ENCODE measurements at places on chromosomes 6 and 20.

GRCh38 chr6:43979525-43979924, 147.7 kb downstream of the MRPL14 start:
- no peak for DNase-seq

- DNase-seq = no peak
These were observed 353.1 kb downstream of the LAMA2 start for GRCh38 chr6:129236001-129236517.

GRCh38 chr6:26476896-26477295, 19.1 kb downstream of the BTN2A1 start:
- DNase-seq = no peak

DNA sequence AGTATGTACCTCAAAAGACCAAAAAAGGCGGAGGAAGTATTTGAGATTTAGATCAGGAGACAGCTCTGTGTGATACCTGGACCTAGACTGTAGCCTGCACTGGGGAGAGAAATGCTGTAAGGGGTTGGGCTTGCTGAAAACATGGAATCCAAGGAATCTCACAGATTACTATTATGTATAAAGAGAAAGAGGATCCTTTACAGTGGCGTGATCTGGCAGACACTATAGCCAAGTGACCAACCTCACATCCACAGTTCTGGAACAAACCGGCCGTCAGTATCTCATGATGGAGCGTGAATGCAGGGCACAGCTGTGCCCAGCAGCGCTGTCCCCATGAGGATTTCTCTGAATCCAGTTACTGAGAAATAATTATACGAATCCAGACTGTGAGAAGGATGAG, 12.3 kb downstream of the DDX27 start:
- DNase-seq = no peak

DNA sequence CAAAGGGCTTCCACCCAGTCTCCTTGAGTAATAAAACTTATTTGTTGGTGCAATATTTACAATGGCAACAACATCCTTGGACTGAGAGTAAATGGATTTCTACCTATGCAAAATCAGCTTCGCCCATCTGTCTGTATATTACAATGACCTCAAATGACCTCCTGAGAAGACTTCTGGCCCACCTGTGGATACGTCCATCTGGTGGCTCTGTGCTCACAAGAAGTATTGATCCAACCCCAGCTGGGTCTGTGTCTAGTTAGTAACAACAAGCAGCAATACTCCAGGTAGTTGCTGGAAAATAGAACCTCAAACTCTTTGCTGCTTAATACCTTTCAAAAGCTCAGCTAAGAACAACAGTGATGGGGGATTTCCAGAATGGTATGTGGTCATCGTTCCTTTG, 34.7 kb upstream of the GSTA4 start:
- DNase-seq = no peak

GRCh38 chr20:45621593-45621992, 7.9 kb upstream of the WFDC10A start:
- no peak for DNase-seq

GRCh38 chr6:72078096-72078495, 191.7 kb downstream of the RIMS1 start:
- no peak for DNase-seq

DNA sequence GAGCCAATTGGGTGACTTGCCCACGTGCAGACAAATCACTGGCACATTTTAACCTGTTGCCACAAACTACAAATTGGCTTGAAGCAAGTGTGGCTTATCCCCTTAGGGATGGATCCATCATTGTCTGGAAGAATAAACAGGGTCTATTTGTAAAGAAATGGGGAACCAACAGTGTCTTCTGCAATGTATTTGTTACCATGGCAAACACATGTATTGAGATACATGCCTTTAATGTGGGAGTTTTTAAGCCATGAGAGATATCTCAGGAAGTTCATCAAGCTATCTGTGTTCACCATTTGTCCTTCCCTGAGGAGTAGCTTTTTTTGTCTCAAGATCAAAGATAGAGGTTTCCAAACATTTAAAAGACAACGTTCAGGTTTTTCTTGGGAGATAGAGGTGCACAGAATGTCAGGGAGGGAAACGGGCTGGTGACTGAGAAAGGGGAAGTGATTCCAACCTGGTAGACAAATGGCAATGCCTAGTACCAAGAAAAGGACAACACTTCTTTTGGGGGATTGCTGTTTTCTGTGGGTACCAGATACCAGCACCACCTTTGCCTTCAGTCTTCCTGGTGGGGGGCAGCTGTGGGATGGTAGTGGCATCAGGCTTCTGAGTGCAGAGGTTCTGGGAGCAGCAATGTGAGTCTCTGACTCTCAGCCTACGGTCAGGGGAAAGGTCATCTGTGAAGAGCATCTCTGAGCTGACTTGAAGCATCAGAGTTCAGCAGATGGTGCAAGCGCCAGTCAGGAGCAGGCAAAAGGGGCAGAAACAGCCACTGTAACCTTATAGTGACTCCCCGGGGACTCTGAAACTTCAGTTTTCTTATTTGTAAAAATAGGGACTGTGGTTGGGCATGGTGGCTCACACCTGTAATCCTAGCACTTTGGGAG, 20.1 kb upstream of the BCAS1 start:
- DNase-seq = no peak

DNA sequence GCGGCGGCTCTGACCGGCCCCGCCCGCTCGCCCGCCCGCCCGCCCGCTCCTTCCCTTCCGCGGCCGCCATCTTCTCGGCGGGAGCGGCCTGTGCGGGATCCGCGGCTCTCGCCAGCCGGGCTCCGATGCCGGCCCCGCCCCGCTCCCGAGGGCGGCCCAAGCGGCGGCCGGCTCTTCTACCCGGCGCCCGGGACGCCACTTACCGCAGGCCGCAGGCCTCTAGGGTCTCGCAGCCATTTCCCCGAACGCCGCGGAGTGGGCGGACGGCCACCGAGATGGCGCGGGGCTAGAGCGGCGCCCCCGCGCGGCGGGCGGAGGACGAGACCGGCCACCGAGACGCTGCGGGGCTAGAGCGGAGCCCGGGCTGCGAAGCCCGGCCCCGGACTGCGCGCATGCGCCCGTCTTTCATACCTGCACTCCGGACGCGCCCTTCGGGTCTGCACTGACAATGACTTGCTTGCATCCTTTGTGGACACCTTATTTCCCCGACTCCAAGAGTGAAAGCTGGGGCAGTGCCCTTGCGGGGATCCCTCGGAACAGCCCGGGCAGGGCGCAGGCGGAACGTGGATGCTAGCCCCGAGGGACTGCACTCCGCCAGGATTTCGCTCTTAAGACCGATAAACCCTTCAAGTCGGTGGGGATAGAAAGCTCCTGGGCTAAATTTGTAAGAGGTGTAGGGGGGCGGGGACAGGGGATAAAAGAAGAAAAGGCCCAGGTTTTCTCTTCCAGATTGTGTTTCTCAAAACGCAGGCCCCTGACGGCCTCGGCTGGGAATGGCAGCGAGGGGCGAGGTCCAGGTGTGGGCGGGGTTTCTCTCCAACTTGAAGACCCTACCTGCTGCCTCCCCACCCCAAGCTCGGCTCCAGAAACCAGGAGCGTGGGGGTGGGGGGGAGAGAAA, at the start of gene DIDO1:
DIDO1 (minus strand) TSS at position 277 of the 899 bp plus-strand sequence.
- DNase-seq = no peak

DNA sequence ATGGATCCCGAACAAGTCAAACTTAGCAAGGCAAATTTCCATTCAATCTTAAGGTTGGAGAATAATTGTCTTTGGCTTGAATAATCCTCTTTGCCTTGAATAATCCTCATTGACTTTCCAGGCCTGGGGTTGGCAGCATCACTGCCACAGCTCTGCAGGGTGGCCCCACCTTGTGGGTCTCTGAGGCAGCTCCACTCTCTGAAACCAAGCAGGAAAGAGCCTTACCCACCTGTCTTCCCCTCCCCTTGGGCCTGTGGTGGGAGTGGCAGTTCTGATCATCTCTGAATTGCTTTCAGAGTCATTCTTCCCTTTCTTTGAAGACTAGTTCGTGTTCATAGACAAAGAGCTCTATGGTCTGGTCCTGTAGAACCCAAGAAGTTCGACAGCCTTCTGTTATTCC, 47.5 kb downstream of the KCNQ5 start:
- no peak for DNase-seq

DNA sequence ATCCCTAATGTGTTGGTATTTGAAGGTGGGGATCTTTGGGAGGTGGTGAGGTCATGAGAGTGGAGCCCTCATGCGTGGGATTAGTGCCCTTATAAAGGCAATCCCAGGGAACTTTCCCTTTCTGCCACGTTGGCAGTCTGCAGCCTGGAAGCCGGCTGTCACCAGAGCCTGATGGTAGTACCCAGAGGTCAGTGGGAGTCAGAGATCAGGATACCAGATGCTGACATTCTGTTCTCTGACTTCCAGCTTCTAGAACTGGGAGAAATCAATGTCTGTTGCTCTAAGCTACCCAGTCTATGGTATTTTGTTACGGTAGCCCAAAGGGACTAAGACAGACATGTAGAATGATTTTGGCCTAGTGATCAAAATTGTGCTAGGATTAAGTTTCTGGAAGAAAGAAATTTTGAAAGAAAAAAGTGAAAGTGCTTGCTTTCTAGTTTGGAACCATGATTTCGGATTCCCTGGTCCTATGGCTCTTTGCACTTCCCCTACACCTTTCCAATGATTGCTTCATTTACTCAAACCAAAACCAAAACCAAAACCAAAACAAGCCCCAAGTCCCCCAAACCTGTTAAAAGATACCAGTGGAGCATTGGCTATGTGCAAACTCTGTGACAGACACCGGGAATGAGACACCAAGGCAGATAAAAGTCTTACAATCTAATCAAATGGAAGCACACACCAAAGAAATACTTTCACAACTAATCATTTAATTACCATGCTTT, 173.7 kb upstream of the ZNF217 start:
- no peak for DNase-seq

DNA sequence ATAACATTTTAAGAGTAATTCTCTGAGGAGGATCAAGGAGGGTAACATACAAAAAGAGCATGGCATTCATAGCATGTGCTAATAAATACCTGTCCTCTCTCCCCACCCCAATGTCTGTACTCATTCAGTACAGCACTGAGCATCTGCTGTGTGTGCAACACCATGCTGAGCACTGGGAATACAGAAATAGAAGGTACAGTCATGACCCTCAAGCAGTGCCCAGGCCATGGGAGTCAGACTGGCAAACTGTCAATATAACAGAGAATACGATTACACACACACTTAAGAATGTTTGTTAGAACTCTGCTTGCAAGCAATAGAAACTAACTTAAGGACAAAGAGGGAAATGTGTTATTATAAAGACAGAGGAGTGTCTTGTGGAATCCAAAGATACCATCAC, 24.7 kb upstream of the ZFAND3 start:
- DNase-seq = no peak

- no peak for DNase-seq
These were observed 84.8 kb downstream of the TAF4 start for GRCh38 chr20:61980647-61981583.

- no peak for DNase-seq
These were observed 94.8 kb downstream of the MBOAT1 start for GRCh38 chr6:20117474-20117873.

DNA sequence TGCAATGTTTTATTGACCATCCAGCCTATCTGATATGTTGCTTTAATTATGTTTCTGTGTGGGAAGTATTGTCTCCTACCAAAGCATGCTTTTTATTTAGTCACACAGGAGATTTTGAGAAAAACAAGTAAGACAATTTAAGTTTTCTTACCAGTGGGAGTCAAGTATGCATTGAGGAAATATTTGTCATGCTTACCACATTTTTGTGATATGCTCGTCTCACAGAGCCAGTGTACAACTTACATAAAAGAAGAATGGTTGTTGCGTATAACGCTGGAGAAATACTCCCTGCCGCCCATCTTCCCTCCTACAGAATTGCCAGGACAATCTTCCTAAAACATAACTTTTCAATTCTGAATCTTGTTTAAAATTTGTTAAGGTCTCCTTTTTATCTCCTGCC, 37.1 kb upstream of the FILIP1 start:
- DNase-seq = no peak

- DNase-seq = no peak
These were observed 150.0 kb upstream of the SPACA1 start for GRCh38 chr6:87897663-87898062.

DNA sequence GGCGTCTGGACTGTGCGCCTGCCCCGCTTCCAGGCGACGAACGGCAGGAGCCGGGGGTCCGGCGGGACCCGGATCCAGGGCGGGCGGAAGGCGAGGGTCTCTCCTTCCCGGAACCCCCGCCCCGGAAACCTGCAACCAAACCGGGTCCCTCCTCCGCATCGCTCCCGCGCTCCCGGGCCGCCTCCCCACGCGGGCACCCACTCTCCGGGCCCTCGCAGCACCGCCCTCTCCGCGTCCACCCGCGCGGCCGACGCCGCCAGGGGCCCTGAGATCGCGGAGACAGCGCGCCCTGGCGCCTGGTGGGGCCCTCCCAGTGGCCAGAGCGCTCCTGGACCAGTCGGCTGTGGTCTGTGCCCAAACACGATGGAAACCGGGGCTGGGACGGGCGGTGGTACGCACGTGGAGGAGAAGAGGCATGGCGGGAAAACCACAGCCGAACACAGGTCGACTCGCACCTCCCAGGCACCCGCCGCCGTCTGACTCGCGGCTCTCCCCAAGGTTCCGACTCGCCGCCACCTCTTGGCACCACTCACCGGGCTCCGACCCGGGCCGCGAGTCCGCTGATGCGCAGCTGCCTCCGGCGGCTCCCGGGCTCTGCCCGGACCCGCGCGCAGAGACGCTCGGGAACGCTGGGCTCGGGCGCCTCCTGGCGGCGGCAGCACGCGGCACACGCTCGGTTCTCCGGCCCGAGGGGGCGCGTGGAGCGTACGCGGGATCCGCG, 7.9 kb downstream of the NKX2-2 start:
- DNase-seq = no peak

GRCh38 chr6:7424967-7425807, 35.6 kb downstream of the RIOK1 start:
- no peak for DNase-seq

- DNase-seq = no peak
These were observed 4.4 kb downstream of the RREB1 start for GRCh38 chr6:7112171-7112570.

DNA sequence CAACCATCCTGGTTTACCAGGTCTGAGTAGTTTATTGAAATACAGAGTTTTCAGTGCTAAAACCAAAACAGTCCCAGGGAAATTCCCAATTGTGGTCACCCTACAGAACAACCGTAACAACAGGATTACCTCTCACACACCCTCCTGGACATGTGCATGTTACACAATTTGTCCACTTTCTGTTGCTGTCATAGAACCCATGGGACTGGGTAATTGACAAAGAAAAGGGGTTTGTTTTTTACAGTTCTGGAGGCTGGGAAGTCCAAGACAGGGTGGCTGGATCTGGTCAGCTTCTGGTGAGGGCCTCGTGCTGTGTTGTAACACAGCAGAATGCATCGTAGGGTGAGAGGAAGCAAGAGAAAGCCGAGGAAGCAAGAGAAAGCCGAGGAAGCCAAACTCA, 9.1 kb upstream of the ADA start:
- DNase-seq = no peak

- DNase-seq = no peak
These were observed 21.4 kb upstream of the SMOC2 start for GRCh38 chr6:168419569-168419968.

- no peak for DNase-seq
These were observed 562 bp downstream of the GGT7 start for GRCh38 chr20:34871966-34872621.

DNA sequence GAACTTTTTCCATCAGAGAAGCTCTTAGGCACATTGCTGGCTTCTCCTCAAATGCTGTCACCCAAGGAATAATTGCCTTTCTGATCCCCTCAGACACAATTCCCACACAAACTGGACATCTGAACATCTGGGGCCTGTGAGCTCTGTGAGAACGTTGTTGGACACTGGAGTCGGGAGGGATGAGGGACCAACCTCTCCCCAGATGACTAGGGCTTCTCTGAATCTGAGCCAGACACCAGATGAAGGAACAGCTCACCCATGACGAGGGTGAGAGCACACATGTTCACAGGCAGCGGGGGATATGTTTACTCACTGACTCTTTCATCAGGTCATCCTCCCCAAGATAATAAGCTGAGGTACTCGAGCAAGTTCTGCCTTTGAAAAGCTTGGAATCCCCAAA, 283.9 kb upstream of the SUPT3H start:
- peak; percentile 78 for DNase-seq
